ENCODE measurements at places on chromosomes 3 and 15. TPM values are rescaled to one million over a fixed set of nuclear protein-coding genes. Genes with fewer than 3 reads are reported as not detected.

TEX55 gene
- not detected for polyA plus RNA-seq

SLC12A1 gene
- polyA plus RNA-seq: 393 TPM

TMEM207 gene
- polyA plus RNA-seq: 20.3 TPM

C3orf80 gene
- 0.35 TPM for polyA plus RNA-seq

COL7A1 gene
- 24.8 TPM for polyA plus RNA-seq

AHSG gene
- 0.61 TPM for polyA plus RNA-seq

INKA1 gene
- 9.9 TPM for polyA plus RNA-seq

PLA2G4E gene
- polyA plus RNA-seq: not detected

DPPA2 gene
- polyA plus RNA-seq: 0.92 TPM

BCL2A1 gene
- 0.31 TPM for polyA plus RNA-seq

CHRNB4 gene
- 3.4 TPM for polyA plus RNA-seq

SLC15A2 gene
- polyA plus RNA-seq: 22.0 TPM

GP9 gene
- polyA plus RNA-seq: 2.2 TPM

UBXN7 gene
- polyA plus RNA-seq: 33.8 TPM

DNAJC13 gene
- polyA plus RNA-seq: 57.0 TPM
